ENCODE measurements at places on chromosomes 1 and 21.

DNA sequence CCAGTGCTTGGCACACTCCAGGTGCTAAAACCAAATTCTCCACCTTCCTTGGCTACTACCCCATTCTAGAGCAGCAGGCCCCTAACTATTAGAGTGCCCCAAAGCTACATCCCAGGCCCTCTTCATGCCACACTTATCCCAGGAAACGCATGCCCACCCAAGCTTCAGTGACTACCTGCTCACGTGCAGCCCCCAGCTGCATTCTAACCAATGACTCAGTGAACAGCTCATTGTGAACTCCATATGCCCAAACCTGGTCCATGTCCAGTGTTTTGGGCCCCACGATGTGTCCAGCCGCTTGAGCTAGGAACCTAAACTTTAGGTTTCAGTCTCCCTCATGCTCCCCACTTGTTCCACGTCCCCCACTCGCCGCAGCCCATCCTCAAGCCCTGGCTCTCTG, 41.5 kb downstream of the NKAIN1 start:
- DNase-seq, result no peak

- DNase-seq, result no peak
Measured at GRCh38 chr1:37636435-37636834, 1.7 kb upstream of the RSPO1 start.

DNA sequence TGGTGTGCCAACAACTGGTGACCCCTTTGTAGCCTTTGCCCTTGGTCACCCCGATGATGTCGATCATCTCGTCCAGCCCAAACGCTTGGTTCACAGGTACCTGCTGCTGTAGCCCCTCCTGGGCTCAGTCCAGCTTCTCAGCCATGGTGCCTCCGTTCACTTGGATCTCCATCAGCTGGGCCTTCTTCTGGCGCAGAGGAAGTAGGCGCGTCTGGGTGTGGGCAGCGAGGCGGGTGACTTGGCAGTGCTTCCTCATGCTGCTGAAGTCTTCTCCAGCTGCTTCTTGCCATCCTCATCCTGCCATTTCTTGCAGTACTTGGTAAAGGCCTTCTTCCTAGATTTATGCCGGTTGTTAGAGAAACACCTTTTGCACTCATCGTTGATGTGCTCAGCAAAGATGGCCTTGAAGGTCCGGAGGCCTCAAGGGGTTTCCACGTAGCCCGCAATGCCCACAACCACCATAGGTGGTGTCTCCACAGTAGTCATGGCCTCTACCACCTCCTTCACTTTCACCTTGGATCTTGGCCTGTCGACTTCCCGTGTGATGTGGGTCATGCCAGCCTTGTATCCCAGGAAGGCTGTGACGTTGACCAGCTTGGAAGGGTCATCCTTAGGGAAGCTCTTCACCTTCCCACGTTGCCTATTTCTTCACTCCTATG, 13.0 kb downstream of the DOP1B start:
- DNase-seq, result no peak

- no peak for DNase-seq
Measured at GRCh38 chr1:13681921-13682320, 18.1 kb upstream of the PRDM2 start.

DNA sequence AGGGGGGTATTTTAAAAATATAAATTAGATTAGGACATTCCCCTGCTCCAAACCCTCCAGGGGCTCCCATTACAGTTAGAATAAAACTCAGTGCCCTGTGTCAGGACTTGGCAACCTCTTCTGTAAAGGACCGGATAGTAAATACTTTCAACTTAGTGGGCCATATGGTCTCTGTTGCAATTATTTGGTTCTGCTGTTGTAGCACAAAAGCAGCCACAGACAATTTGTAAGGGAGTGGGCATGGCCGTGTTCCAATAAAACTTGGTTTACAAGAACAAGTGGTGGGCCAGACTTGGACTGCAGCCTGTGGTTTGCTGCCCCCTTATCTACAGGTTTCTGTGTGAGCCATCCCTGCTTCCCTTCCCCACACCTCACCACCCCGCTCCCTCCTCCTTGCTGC, 92.0 kb downstream of the ACTL8 start:
- no peak for DNase-seq

GRCh38 chr1:66464802-66465201, 69.2 kb upstream of the SGIP1 start:
- DNase-seq, result no peak

DNA sequence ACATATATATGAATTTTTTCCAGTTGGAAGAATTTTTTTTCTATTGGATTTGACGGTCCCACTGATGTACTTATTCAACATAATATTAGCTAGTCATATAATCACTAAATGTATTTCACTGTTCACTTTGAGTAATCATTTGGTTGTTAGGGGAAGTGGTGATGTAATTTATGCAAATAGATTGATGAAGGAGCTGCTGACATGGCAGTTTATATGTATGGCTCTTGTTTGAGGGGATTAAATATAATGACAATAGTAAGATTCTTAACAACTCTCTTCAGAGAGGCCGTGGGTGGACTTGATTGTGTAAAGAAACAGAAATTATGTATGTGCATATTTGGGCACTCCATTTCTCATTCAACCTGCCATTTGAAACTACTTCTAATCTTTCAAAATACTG, 653.6 kb upstream of the ADGRL4 start:
- no peak for DNase-seq

DNA sequence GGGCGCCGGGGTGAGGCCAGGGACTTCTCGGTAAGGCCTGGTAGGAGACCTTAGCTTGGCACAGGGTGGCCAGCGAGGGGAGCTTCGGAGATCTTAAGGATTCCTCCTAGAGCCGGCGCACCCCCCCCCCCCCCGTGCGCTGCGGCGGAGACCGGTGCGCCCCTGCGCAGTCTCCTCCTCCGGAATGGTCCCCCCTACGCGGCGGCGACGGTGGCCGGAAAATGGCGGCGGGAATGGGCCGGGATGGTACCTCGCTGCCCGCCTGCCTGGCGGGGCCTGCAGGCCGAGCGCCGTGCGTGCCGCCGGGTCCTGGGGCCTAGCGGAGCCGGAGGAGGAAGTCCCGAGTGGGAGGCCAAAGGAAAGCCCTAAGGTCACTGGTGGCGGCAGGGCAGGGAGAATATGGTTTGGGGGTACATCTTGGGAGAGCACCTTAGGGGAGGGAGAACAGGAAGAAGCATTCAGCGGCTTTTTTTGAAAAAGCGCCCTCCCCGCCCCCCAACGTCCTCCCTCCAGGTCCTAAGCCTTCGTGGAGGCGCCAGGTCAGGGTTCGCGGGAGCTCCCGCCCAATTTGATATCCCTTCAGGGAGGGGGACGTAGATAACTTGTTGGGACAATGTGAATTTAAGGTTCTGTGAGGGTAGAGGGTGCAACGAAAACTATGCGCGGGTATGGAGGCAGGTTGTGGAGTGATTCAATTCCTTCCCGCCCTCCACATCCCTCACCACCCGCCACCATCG, 429 bp downstream of the SRRM1 start:
- DNase-seq, result peak; percentile 31

All from GM12891 (cell line).